ENCODE measurements at places on chromosomes 3 and 15. TPM values are rescaled to one million over a fixed set of nuclear protein-coding genes. Genes with fewer than 3 reads are reported as not detected.

TRH gene
- total RNA-seq: not detected

DIPK2A gene
- total RNA-seq: 11.9 TPM

GOLGA6A gene
- not detected for total RNA-seq

HDAC11 gene
- total RNA-seq: 13.3 TPM

MAP1A gene
- 0.24 TPM for total RNA-seq
